ENCODE measurements at places on chromosomes 5 and 9. TPM values are rescaled to one million over a fixed set of nuclear protein-coding genes. Genes with fewer than 3 reads are reported as not detected.

Gene ADAMTSL2
- total RNA-seq = not detected

Gene GM2A
- total RNA-seq = 138 TPM

Gene POLE3
- total RNA-seq = 42.8 TPM

GRCh38 chr5:172129256-172129910 is 58.6 kb downstream of the STK10 start:
- DNase-seq = no peak

DNA sequence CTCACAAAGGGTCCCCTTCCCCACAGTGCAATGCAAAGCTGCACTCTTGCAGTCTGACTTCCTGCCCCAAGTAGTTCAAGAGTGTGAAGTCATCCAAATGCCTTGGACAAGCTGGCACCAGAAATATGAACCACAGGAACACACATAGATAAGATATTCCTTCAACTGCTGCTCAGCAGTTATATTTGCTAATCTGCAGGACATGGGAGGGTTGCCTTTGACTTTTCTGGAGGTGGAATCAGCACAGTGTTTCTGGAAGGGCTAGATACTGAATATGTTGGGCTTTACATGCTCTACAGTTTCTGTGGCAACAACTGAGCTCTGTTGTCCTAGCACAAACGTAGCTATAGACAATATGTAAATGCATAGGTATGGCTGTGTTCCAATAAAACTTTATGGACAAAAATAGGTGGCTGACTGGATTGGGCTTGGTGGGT is 96.7 kb upstream of the PCA3 start:
- DNase-seq = peak; percentile 52

DNA sequence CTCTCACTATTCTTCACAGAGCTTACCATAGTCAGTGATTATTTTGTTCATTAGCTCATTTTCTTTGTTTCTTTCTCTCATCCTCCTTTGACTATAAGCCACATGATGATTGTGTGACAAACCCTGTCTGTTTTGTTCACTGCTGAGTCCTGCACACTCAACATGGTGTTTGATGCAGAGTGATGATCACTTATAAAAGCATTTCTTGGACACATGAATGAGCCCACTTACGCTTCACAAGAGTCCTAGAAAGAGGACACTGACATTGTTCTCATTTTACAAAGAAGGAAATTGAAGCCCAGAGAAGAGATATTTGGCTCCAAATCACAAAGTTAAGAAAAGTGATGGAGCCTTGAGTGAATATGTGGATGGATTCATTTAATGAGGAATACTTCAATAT is 13.4 kb downstream of the ABLIM3 start:
- no peak for DNase-seq

DNA sequence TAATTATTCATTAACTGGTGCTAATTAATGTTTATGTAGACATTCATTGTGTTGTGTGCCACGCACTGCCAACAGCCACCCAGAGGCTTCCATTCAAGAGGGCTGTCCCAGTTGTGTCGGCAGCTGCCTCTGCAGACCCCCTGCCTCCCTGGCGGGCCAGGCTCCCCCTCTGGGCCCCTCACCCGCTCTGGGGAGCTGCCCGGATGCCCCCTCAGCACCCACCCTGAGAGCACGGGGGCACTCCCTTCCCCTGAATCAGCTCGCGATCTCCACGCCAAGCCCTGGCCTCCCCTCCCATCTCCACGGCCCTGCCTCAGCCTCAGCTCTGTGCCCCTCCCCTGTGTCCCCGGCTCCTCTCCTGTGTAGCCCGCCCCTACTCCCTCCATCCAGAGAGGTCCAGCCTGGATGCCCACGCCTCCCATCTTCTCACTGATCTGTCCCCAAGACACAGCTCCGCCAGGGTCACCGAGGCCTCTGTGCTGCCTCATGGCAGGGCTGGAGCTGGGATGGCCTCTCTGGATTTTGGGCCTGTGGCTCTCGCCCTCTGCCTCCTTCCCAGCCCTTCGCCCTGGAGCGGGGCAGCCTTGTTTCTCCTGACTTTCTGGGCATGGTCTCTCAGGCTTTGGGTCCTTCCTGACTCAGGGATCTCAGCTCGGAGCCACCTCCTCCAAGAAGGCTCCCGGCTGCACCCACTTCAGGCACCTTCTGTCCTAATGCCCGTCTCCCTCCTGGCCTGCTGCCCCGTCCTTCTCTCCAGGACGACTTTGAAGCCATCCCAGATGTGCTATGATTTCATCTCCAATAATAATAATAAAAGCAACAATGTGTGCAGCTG is 16.0 kb upstream of the SLC9A3 start:
- no peak for DNase-seq

DNA sequence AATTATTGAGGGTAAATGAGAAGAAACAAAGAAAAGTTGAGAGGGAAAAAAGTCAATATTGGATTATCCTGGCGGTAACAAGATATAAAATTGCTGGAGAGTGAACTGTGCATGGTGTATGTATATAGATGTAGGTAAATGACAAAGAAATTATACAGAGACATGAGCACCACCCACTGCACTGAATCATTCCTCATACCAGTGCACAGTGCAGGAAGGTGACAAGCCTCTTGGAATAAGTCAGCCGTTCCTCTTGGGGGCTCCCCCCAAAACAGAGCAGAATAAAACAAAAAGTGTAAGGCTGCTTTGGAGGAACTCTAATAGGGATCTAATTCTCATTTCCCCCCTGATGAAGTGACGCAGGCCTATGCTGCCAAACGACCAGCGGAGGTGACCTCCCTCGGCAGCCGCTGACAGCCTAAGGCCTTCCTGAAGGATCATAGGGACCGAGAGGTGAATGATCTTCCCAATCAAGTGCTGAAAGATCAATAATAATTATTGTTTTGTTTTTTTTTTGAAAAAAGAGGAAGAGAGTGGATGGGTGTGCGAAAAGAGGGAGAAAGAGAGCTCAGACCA is 245.0 kb downstream of the PSAT1 start:
- no peak for DNase-seq

DNA sequence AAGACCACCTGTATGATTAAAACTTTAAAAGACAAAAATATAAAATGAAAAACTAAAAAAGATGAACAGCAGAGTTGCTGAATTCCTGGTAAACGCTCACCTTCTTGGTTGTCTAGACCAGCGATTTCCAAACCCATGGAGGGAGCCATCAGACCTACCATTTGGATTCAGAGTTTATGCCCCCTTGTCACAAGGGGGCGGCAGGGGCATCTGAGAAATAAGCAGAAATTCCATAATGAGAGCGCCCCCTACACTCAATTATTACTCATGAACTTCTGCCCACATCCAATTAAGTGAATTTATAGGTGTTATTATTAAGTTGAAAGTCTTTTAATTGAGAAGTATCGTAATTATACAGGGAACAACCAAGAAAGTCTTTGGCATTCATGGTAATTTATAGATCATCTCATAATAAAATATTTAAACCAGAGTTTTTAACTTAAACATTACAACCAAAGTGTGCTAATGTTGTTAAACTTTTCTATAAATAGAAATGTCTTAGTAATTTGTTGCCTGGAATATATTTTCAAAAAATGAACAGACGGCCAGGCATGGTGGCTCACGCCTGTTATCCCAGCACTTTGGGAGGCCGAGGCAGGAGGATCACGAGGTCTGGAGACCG is 35.2 kb upstream of the SPATA31C2 start:
- DNase-seq = peak; percentile 67

DNA sequence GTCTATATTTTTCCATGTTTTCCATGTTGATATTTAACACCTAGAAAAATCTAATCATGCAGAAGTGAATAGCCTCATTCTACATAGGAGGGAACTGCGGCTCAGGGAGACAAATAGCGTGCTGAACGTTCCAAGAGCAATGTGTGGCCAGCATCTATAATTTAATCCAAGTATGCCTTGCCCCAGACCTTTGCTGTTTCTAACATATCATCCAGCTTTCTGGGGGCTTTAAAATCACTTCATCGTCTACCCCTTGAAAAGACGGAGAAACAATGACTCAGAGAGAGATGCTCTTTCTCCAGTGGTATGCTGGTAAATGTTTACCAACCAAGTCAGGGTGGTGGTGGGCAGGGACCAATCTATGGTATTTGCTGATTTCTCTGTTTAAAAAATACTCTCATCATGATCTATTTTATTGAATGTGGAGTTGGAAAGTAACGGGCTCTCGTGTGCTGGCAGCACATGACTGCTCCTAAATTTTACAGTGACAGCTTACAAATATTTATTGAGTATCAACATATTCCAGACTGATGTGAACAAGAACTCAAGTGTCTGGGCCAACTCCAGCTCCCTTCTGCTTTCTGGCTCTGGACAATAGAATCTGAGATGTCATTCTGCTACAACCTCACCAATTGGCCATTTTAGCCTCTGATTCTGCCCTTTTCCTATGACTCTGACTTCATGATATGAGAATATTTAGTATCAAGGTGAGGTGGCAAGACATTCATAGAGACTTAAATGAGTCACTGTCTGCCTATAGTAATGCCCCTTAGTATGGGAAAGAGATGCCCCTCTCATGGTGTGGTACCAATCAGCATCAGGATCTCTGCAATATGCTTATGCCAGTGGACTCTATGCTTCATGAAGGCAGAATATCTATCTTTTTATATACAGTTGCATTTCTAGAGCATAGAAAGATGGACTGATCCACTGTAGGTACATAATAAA is 407.4 kb upstream of the TNC start:
- peak; percentile 12 for DNase-seq

DNA sequence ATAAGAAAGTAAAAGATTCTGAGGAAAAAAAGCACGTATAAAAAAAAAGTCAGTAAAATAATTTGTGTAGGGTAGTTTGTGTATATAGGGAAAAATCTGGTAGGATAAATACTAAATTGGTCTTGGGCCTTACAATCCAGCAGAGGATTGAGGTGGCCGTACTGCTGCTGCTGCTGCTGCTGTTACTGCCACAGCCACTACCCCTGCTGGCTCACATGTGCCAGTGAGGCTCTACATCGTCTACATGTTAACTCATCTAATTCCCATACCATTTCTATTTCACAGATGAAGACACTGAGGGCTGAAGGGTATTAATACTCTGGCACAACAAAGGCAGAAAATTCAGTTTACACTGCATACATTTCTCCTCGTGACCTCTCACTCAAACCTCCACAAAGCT is 928.5 kb downstream of the TLE4 start:
- DNase-seq = no peak

DNA sequence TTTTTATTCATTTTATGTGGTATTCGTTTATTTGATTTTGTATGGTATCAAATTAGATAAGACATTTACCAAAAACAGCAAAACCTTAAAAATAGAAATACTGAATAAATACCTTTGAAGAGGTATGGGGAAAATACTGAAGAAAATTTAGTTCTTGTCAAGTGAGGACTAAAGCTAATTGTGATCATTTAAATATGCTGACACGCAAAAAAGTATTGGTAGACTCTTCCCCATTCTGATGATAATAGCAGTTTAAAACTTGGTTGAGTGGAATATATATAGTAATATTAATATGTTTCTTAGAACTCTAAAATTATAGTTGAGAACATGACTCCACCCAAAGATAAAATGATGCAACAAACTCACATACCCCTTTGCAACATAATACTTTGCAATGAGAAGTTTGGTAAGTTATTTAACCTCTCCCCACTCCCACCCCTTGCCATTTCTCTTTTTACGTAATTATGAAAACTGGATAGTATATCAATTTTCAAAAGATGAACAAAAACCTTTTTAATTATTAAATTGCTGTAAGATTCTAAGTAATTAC is 30.1 kb upstream of the SNX24 start:
- DNase-seq = no peak

DNA sequence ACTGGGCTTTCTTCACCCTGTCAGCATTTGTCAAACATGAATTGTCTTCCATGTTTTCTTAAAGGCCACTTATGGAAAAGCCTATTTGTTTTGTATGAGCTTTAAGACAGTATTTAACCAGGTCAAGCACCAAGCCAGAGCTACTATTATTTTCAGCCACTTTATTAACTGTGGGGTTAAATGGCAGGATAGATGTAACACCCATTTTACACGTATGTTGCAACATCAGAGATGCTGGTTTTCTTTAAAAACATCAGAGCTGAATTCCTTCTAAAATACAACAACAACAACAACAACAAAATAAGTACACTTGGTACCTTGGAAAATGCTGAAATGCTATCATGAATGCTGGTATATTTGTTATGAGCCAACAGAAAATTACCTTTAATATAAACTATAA is 13.6 kb downstream of the ARRDC3 start:
- DNase-seq = no peak

- no peak for DNase-seq
These were observed 31.6 kb upstream of the CTSL start for GRCh38 chr9:87694236-87694755.

GRCh38 chr9:86867804-86868313 is 79.4 kb downstream of the GAS1 start:
- no peak for DNase-seq

- DNase-seq = no peak
These were observed 26.4 kb downstream of the TRIM14 start for GRCh38 chr9:98092613-98092931.

DNA sequence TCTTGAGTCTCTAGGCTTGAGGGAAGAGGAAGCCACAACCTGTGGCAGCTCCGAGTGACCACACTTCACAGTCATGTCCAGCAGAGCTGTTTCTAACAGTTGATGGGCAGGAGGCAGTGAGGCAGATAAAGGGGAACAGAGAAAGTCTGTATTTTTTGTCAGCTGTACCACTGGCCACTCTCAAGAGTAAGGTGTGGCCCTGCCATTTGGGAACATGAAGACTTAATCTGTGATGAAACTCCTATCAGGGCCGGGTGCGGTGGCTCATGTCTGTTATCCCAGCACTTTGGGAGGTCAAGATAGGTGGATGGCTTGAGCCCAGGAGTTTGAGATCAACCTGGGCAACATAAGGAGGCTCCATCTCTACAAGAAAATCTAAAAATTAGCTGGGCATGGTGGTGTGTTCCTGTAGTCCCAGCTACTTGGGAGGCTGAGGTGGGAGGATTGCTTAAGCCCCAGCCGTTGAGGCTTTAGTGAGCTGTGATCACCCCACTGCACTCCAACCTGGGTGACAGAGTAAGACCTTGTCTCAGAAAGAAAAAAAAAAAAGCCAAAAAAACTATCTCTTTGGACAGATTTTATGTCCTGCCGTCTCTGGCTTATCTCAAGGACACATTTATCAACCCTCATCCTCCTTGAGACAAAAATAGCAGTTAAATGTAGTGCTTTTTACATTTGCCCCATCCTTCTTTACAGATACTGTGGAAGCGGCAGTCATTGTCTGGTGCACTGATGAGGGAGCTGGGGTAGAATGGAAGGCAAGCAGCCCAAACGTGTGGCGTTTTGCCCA is 11.9 kb upstream of the COL15A1 start:
- DNase-seq = no peak

DNA sequence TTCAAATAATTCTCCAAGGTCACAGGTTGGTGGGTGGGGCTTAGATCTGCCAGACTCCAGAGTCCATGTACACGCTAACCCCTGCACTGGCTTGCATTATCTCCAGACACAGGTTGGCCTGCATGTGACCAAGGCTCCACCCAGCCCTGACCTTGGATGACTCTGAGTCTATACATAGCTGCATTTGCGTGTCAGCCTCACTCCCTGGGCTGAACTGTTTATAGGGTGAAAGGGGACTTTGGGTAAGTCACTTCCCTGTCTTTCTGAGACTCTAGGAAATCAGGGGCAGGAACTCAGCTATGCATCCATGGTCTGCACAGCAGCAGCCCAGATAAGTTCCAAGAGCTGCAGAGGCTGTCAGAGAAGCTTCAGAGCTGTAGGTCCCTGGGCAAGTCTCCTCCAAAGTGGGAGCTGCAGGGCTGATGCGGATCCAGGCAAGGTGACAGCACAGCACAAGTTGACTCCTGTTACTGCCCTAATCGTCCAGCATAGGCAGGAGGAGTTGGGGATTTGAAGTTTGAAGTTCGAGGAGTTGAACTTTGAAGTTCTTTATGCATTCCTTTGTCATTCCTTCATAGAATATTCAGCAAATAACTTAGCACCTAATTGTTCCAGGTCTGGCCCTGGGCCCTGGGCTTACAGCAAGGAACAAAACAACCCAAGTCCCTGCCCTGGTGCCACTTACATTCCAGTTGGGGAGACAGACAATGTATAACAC is 53.4 kb downstream of the SLC22A5 start:
- DNase-seq = no peak

Data from mammary epithelial cell (primary cell).